ENCODE measurements at places on chromosomes 2 and 18.

DNA sequence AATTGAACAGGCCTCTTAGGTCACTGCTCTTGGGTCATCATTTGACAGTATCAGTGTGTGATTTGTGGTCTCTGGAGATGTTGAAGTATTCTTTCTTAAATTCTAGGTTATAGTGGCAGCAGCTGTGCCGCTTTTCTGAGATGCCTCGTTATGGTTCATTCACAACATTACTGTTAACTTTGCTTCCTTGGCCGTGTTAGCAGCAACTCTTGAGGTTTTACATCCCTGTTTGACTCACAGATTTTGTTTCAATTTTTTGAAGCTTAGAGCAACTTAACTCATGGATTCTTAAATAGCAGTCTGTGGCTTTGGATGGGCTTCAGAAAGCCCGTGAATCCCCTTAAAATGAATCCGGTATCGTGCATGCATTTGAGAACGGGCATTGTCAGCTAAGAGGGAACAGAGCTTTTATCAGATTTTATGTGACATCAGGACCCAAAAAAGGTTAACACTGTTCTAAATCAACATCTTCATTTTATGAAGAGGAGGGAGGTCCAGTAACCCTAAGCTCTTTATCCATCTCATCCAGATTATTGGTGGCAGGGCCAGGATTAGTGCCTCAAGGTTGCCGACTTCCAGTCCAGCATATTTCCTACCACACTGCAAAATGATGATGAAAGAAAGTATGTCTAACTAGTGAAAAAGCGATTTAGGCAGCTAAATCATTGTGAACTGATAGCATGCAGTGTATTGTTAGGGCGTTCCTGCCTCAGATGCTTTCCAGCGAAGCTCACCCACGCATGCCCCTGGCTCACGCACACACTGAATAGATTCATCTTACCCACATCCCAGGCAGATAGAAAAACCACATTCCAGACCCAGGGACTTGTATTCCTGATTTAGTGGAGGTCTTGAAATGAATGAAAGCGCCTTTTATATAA lies 5.1 kb downstream of the TRIB2 start:
- no peak for DNase-seq

DNA sequence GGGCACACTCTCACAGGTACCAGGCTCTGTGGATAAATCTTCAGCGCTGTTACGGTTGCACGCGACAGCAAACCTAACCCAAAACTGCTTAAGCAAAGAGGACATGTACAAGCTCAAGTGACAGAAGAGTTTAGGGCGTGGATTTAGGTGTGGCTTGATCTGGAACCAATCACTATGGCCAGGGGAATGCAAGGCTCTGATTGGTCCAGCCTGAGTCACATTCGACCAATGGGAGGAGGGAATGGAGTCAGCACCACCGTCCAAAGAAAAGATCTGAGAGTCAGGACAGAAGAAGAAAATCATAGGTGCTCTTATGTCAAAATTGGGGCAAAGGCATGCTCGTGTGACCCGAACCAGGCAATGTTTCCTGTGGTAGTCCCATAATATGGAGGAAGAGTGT lies 139.0 kb downstream of the TRIM43 start:
- no peak for DNase-seq

- DNase-seq: no peak
Measured at GRCh38 chr2:68667371-68667770, 24.0 kb downstream of the PROKR1 start.

- DNase-seq: no peak
Measured at GRCh38 chr2:149021761-149022160, 16.7 kb upstream of the LYPD6B start.

DNA sequence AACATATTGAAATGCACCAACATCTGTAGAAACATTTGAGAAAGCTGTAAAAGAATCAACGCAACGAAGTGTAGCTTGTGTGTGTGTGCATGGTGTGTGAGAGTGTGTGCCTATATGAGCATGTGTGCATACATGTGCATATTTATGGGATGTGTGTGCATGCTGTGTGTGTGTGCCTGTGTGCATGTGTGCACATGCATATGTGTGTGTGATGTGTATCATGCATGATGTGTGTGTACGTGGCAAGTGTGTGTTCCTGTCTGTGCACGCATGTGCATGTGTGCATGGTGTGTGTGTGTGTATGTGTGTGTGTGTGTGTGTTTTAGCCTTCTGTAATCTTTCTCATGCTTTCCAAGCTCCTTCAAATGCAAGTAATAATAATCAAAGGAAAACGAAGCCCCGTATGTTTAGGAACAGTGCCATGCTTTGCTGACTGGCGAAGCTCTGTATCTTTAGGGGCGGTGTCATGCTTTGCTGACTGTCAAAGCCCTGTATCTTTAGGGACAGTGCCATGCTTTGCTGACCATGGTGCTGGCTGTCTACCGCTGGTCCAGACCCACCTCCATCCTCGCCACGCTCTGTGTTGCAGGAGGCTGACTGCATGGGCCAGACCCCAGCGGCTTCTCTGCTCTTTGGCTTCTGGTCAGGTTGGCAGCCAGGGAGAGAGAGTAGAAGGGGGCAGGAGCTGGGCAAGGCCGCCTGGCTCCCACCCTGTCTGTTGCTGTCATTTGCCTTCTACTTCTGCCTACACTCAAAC lies 129.2 kb downstream of the ASB1 start:
- DNase-seq: no peak

GRCh38 chr18:9362869-9363268 lies 28.3 kb downstream of the TWSG1 start:
- DNase-seq: no peak

- DNase-seq: no peak
Measured at GRCh38 chr2:241005569-241005968, 7.2 kb downstream of the SNED1 start.

All from T-helper 22 cell (primary cell).